D721Med (cell line): ENCODE measurements at places on chromosomes 1 and 21.

- DNase-seq: no peak
These were observed 38.5 kb downstream of the MSTO1 start for GRCh38 chr1:155648207-155649147.

- DNase-seq: no peak
These were observed 1.4 kb upstream of the KRTAP10-2 start for GRCh38 chr21:44552681-44553080.

- no peak for DNase-seq
These were observed 151.2 kb downstream of the PIGK start for GRCh38 chr1:77068013-77068412.

- DNase-seq: no peak
These were observed 57.6 kb downstream of the TGFB2 start for GRCh38 chr1:218402786-218403120.

DNA sequence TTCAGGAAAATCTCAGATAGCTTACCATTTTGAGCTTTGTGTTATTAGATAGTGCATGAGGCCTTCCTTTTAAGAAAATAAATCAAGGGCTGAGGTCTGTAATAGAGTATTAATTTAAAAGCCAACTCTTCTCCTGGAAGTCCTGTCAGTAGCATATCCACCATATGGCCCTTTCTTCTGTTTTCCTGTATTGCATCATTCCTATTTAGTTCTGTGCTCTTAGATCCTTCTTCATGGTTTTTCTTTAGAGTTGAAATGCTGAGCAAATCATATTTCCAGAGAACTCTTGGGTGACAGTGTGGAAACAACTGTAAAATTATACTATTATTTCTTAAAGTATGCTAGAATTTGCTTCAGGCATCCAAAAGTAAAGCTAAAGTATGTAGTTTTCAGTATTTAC, 91.7 kb downstream of the TTC3 start:
- DNase-seq: no peak

DNA sequence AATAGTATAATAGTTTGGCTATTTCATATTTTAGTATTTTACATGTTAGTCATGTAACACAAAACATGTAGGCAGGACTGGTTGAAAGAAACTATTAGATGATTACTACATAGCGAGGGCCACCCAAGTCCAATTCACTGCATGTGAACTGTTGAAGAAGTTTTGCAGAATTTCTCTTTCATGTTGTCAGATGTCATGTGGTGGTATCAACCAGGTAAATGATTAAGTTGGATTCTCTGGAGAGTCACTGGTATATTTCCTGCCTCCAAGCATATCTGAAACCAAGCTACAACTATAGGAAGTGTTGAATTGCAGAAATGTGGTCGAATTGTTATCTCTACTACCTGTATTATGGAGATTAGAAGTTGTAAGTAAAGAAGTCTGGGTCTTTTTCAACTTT, 137.8 kb upstream of the DPYD start:
- no peak for DNase-seq

DNA sequence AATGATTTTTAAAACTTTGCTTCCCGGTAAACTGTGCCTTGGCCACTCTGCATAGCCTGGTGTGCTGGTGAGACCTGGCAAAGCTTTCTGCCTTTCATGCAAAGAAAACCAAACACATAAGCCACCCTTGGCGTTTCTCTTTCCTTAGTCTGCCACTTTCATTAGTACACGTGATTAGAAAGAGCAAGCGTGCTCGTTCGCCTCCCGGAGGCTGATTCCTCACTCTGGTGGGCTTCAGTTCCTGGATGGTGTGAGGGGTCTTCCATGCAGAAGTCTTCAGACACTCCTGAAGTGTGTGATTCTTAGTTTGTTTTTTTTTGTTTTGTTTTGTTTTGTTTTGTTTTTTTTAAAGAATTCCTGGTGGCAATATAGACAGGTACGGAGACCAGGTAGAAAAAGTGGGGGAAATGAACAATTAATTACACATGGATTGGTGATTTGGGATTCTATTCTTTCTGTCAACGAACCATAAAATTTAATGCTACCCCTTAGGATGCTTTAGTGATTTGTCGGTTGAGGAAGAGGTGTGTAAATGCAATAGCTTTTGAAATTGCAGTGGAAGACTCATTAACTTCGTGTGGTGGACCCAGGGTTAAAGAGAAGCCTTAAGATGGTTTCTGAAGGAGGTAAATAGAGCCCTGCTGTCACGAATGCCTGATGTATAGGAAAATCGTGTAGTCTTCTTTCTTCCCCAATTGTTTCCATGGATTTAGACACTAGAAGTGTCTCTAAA, 2.1 kb downstream of the GALNT2 start:
- DNase-seq: no peak

GRCh38 chr1:221794079-221794670, 52.3 kb upstream of the DUSP10 start:
- DNase-seq: no peak
